EH (cell line): ENCODE measurements at places on chromosomes 7 and 10.

DNA sequence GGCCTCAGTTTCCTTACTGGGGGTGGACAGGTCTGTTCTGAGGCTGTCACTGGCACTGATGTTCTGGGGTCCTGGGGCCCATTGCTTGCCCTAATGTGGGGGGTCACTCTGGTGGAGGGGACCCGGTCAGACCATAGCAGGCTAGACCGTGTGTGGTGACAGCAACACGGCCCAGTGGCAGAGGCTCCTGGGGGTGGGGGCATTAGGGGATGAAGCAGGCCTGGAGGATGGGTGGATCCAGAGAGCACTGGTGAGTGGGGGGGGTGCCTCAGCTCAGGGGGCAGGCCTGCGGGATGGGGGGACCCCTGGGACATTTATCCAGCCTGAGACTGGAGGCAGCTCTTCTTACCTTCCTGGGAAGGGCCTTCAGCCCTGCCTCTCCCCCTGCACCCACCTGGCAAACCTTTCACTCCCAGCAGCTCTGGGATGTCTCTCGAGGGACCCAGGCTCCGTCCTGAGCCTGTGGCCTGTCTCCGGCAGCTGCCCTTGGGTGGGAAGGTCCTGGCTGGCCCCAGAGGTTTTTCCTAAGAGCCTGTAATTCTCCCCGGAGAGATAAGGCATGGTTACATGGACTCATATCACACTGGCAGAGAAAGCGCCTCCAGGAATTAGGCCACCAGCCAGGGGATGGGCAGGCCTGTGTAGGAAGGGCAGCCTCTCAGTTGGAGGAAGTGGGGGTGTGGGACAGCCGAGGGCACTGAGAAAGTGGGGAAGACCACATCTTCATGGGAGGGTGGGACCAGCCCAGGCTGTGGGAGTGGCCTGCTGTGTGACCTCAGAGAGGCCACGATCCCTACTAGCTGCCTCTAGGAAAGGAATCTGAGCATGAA lies 147.7 kb downstream of the UBE2H start:
- peak; percentile 19 for DNase-seq

GRCh38 chr7:136687693-136688322 lies 180.6 kb upstream of the CHRM2 start:
- DNase-seq = peak; percentile 48

DNA sequence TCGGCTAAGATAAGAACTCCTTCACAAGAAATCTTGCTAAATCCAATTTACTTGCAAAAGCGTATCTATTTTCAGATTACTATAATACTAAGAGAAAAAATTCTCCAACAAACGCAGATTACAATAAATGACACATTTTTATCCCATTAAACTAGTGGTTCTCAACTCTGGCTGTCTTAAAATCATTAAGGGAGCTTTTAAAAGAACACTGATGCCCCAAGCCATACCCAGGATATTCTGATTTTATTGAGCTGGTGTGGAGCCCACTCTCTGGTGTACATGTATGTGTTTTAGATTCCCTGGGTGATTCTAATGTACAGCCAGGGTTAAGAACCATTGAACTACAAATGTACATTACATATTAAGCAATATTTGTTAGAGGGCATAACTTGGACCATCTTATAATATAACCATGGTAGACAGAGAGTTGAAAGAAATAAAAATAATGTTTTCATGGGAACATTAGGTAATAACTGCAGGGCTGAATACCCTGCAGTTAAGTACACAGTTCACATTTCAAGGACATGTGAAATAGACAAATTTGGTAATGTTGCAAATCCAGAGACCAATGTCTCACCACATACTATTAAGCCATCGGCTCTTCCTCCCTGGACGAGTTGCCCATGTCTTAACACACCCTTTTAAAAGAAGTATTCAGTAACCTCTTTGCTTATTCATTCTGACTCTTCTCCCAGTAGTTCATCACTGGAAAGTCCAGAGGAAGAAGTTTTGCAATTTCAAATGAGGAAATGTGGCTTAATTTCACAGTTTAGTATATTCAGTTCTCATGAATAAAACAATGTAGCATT lies 6.2 kb downstream of the GSAP start:
- peak; percentile 78 for DNase-seq

GRCh38 chr7:68364886-68365625 lies 1233.2 kb upstream of the AUTS2 start:
- no peak for DNase-seq

GRCh38 chr10:26445411-26446031 lies 7.4 kb downstream of the APBB1IP start:
- DNase-seq = peak; percentile 87

GRCh38 chr10:36455526-36456133 lies 669.8 kb upstream of the ANKRD30A start:
- peak; percentile 11 for DNase-seq

- no peak for DNase-seq
Measured at GRCh38 chr7:115952832-115953231, 77.7 kb downstream of the TFEC start.

GRCh38 chr7:137937202-137937560 lies 64.7 kb downstream of the CREB3L2 start:
- DNase-seq = peak; percentile 47

- DNase-seq = no peak
Measured at GRCh38 chr10:116017405-116017804, 255.6 kb downstream of the GFRA1 start.

DNA sequence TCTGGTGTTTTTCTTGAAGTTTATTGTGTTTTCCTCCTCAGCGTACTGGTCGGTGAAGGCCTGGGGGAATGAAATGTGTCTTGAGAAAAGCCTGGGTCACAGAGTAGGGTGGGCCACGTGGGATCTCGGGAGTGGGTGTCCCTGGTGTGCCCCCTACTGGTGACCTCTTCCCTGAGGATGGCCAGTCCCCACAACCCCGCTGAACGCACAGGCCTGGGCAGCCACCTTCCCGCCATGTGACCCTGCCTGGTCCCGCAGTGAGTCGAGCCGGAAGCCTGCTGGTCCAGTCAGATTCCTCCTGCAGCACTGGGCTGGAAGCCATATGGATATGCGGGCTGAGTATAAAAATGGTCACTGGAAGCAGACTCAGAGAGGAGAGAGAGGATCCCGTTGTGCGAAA lies 52.9 kb upstream of the GNA12 start:
- DNase-seq = no peak

GRCh38 chr7:24052572-24053260 lies 231.3 kb upstream of the NPY start:
- DNase-seq = peak; percentile 93

- DNase-seq = no peak
Measured at GRCh38 chr10:85902051-85902450, 464.5 kb downstream of the GRID1 start.

DNA sequence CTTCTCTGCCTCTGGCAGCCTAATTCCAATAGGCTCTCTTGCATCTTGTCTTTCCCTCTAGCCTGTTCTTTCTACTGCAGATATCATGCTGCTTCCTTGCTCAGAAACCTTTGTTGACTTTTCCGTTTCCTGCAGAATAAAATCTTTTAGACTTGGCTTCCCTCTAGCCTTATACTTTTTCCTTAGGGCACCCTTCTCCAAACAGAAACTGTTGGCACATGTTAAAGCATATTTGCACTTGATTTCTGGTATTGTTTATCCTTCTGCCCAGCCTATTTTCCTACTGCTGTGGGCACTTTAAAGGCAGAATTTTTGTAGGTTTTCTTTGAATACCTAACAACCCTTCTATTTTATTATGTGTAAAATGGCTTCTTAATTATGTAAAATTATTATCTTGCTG lies 4.6 kb downstream of the GNAI1 start:
- DNase-seq = no peak

- DNase-seq = no peak
Measured at GRCh38 chr7:150994838-150995510, 4.2 kb downstream of the NOS3 start.

- DNase-seq = no peak
Measured at GRCh38 chr7:105022458-105022857, 8.5 kb downstream of the KMT2E start.

DNA sequence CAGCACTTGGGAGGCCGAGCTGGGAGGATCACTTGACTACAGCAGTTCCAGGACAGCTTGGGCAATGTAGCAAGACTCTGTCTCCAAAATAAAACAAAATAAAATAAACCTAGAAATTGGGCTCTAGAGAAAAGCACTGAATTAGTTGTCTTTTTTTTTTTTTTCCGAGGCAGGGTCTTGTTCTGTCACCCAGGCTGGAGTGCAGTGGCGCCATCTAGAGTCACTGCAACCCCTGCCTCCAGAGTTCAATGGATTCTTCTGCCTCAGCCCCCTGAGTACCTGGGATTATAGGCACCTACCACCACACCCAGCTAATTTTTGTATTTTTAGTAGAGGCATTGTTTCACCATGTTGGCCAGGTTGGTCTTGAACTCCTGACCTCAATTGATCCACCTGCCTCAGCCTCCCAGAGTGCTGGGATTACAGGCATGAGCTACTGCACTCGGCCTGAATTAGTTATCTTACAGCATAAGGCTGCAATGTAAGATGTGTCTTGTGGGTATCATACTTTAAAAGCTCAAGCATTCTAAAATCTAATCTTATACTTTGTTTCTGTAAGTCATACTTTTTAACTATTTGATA lies 12.8 kb downstream of the MEIG1 start:
- DNase-seq = peak; percentile 33

GRCh38 chr10:112510384-112510783 lies 63.4 kb downstream of the VTI1A start:
- no peak for DNase-seq

- no peak for DNase-seq
Measured at GRCh38 chr7:68470836-68471435, 1127.3 kb upstream of the AUTS2 start.

GRCh38 chr7:39588416-39588815 lies 22.2 kb downstream of the YAE1 start:
- DNase-seq = no peak

GRCh38 chr10:94500063-94500462 lies 45.5 kb upstream of the HELLS start:
- peak; percentile 9 for DNase-seq

DNA sequence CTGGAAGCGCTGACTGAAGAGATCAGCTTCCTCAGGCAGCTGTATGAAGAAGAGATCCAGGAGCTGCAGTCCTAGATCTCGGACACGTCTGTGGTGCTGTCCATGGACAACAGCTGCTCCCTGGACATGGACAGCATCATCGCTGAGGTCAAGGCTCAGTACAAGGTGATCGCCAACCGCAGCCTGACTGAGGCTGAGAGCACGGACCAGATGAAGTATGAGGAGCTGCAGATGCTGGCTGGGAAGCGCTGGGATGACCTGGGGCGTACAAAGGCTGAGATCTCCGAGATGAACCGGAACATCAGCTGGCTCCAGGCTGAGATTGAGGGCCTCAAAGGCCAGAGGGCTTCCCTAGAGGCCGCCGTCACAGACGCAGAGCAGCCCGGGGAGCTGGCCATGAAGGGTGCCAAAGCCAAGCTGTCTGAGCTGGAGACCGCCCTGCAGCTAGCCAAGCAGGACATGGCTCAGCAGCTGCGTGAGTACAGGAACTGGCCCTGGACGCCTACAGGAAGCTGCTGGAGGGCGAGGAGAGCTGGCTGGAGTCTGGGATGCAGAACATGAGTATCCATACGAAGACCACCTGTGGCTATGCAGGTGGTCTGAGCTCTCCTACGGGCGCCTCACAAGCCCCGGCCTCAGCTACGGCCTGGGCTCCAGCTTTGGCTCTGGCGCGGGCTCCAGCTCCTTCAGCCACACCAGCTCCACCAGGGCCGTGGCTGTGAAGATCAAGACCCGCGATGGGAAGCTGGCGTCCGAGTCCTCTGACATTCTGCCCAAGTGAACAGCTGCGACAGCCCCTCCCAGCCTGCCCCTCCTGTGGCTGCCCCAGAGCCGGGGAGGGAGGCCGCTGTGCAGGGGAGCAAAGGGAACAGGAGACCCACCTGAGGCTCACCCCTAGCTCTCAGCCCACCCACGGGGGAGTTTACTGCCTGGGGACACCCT lies 24.9 kb upstream of the AMPH start:
- DNase-seq = no peak

- DNase-seq = no peak
Measured at GRCh38 chr10:23114228-23114850, 19.0 kb downstream of the MSRB2 start.

DNA sequence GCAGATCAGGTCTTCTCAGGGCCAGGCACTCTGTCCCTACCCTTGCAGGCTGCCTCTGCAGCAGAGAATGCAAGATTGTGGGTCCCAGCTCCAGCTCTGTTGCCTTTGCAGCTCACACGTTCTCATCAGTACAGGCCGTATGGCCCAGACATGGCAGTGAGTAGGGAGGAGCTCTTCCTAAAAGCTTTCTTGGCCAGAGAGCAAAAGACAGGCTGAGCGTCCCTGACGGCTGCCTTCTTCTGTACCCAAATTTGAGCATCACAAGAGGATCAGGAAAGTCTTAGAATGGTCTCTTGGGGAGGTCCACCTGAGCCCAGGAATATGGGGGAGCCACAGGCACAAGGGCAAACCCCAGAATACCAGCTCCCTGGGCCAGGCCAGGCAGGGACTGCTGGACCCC lies 266.3 kb upstream of the ZMIZ1 start:
- DNase-seq = peak; percentile 21

DNA sequence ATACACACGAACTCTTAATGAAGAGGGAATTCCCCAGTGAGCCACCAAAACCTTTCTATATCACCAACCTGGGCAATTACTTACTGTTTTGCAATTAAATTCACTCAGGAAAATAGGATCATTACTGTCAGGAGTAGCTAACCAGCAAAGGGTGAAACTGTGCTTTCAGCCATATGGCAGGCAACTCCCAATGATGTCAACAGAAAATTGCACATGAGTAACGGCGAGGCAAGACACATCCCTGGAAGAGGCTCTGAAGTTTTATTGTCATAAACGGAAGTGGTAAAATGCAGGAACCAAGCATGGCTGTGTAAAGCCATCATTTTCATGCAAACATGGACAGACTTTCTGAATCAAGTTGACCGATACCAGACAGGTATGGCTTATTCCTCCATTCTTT lies 548.9 kb upstream of the AUTS2 start:
- DNase-seq = peak; percentile 16

DNA sequence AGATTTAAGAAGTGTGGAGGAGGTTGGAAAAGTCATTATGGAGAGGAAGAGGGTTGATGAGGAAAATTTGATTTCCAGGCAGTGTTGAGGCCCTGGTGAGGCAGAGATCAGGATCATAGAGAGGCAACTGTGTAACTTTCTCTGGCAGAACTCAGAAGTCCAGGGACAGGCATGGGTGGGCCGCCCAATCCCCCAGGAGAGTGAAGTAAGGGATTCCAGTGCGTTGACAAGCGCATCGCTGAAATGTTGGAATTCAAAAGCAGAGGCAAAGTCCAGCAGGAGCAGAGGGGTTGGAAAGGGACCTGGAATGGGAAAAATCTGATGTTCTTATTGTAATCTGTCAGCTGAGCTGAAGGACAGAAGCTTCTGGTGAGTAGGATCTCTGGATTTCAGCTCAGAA lies 207.3 kb downstream of the FAM107B start:
- DNase-seq = no peak
